Liver (tissue), 10 donors: ENCODE measurements at places on chromosomes 3 and 15. TPM values are rescaled to one million over a fixed set of nuclear protein-coding genes. Genes with fewer than 3 reads are reported as not detected.

GOLGA8G gene
- total RNA-seq, result not detected

- no peaks in the 10 kb centered on the region for H3K36me3 ChIP-seq
- peaks cover 4% of the 10 kb centered on the region for H3K4me1 ChIP-seq
- no peak for DNase-seq
- H3K4me3 ChIP-seq, result no peak overlapping the region
Measured at GRCh38 chr3:197006860-197007259, 22.8 kb downstream of the MELTF start.

CLDN16 gene
- total RNA-seq, result 0.75 TPM

GRCh38 chr3:36362973-36363372 is 17.3 kb upstream of the STAC start:
- H3K36me3 ChIP-seq, result no peaks in the 10 kb centered on the region
- no peaks in the 10 kb centered on the region for H3K4me1 ChIP-seq
- DNase-seq, result no peak
- H3K27ac ChIP-seq, result no peak overlapping the region
- H3K27me3 ChIP-seq, result no peaks in the 10 kb centered on the region
- H3K4me3 ChIP-seq, result no peak overlapping the region

GRCh38 chr3:170040418-170040817 is 2.6 kb downstream of the GPR160 start:
- no peak overlapping the region for H3K27ac ChIP-seq
- no peak for DNase-seq
- peaks cover 5% of the 10 kb centered on the region for H3K4me1 ChIP-seq
- H3K36me3 ChIP-seq, result no peaks in the 10 kb centered on the region
- H3K4me3 ChIP-seq, result no peak overlapping the region
- H3K27me3 ChIP-seq, result no peaks in the 10 kb centered on the region

GRCh38 chr15:49815950-49816349 is 195.1 kb downstream of the DTWD1 start:
- H3K4me3 ChIP-seq, result no peak overlapping the region
- DNase-seq, result no peak
- H3K36me3 ChIP-seq, result no peaks in the 10 kb centered on the region
- no peak overlapping the region for H3K27ac ChIP-seq
- H3K4me1 ChIP-seq, result no peaks in the 10 kb centered on the region
- no peaks in the 10 kb centered on the region for H3K27me3 ChIP-seq

SH2D7 gene
- total RNA-seq, result not detected

GPR27 gene
- 0.65 TPM for total RNA-seq

DNA sequence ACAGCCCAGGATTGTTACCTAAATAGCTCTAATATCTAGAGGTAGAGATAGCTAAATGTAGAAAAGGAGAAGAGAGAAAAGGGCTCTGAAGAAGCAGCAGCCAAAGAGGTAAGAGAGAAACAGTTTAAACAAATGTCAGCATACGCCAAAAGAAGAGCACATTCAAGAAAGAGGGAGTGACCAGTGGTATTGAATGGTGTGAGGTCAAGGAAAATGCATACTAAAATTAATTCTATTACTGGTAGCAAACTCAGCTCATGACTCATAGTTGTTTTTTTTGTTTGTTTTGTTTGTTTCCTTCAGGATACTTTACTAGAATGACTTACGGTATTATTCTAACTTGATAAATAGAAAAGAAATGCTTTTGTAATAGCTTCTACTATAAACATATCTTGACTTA is 86.5 kb upstream of the FXR1 start:
- no peak overlapping the region for H3K27ac ChIP-seq
- DNase-seq, result no peak
- H3K27me3 ChIP-seq, result no peaks in the 10 kb centered on the region
- no peaks in the 10 kb centered on the region for H3K36me3 ChIP-seq

C3orf49 gene
- not detected for total RNA-seq

DNA sequence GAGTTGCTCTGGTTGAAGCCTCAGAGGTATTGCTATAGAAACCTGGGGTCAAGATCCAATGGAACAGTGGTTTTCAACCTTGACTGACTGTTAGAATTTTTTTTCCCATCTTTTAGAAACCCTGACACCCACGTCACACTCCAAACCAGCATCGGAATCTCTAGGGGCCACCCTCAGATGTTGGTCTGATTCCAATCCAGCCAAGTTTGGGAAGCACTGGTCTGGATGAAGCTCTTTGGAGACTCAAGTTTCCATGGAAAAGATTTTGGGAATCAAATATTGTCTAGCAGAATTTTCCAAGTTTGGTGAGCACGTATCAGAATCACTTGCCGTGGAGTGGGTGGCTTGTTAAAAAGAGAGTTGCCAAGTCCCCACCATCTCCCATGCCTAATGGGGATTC is 103.8 kb downstream of the THSD4 start:
- H3K4me3 ChIP-seq, result no peak overlapping the region
- H3K27me3 ChIP-seq, result no peaks in the 10 kb centered on the region
- peaks cover 14% of the 10 kb centered on the region for H3K4me1 ChIP-seq
- H3K36me3 ChIP-seq, result no peaks in the 10 kb centered on the region
- DNase-seq, result no peak

TMEM212 gene
- total RNA-seq, result not detected

COMMD4 gene
- 28.3 TPM for total RNA-seq

- H3K4me3 ChIP-seq, result no peak overlapping the region
- H3K36me3 ChIP-seq, result no peaks in the 10 kb centered on the region
- H3K27ac ChIP-seq, result no peak overlapping the region
- DNase-seq, result no peak
- no peaks in the 10 kb centered on the region for H3K27me3 ChIP-seq
- peaks cover 7% of the 10 kb centered on the region for H3K4me1 ChIP-seq
Measured at GRCh38 chr3:52528586-52529375, 4.9 kb downstream of the NT5DC2 start.

RPL32 gene
- 1,124 TPM for total RNA-seq

- no peaks in the 10 kb centered on the region for H3K4me1 ChIP-seq
- H3K27ac ChIP-seq, result no peak overlapping the region
- H3K27me3 ChIP-seq, result no peaks in the 10 kb centered on the region
- H3K36me3 ChIP-seq, result no peaks in the 10 kb centered on the region
- DNase-seq, result no peak
Measured at GRCh38 chr3:53202331-53203015, 41.5 kb downstream of the PRKCD start.

DNA sequence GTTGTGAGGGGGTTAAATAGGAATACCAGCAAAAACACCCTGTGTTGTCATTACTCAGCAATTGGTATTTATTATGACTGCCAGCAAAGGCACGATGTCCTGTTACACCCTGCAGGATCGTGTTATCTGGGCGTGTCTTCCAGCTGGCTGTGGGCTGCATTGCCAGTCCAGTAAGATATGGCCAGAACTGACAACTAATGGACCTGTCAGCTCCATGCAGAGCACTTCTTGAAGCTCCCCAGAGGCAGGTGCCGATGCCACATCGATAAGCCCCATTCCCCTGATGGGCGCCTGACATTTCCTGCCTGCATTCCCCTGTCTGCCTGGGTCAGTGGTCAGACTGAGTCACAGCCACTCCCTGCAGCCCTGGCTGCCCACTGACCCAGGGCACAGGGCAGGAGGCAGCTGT is 79.7 kb upstream of the RASGRF1 start:
- no peaks in the 10 kb centered on the region for H3K36me3 ChIP-seq
- no peaks in the 10 kb centered on the region for H3K27me3 ChIP-seq
- no peak overlapping the region for H3K4me3 ChIP-seq
- H3K27ac ChIP-seq, result no peak overlapping the region

DNA sequence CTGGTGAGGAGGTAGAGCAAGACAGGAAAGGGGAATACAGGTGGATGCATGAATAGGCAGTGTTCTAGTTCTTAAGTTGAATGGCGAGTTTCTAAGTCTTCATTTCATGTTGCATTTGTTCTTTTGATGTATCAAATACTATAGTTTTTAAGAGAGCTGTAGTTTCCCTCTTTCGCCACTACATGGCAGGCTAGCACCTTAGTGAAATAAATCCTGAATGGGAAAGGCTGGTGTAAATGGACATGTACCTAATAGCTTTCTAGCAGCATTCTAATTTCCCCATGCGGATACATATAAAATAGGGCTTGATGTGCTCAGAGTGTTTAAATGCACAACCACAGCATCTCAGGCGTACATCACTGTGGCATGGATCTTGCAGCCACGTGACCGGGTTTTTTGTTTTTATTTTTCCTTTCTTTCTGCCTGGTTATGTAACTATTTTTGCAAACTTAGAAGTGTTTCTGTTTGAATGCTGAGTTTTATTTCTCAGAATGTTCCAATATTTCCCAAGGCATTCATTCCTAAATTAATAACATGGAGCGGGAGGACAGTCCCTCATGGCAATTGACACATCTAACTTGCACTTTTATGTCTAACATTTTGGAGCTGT is 23.5 kb upstream of the CLN6 start:
- H3K27me3 ChIP-seq, result no peaks in the 10 kb centered on the region
- no peaks in the 10 kb centered on the region for H3K4me1 ChIP-seq
- no peak overlapping the region for H3K4me3 ChIP-seq
- no peaks in the 10 kb centered on the region for H3K36me3 ChIP-seq

DNA sequence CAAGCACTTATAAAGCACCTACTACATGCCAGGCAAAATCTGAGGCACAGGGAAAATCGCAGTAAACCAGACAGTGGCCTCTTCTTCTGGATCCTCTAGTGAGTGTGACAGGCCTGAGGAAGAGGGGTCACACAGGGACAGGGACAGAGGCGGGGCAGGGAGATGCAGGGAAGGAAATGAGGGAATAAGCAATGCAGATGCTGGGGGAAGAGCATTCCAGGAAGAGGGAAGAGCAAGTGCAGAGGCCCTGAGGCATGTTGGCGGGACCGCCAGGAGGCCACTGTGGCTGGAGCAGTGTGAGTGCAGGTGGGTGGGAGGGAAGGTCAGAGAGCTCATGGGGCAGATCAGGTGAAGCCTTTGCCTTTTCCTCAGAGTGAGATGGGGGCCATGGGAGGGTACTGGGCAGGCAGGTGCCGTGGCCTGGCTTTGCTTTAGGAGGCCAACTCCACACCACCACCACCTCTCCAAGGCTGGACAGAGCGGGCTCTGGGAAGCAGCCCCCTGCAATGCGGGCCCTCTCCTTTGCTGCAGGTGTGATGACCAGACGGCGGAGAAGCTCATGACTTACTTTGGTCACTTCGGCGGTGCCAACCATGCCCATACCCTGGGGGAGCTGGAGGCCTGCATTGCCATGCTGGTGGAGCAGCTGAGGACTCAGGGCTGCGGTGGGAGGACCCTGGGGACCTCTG is 26.8 kb upstream of the GP9 start:
- H3K27me3 ChIP-seq, result no peaks in the 10 kb centered on the region
- DNase-seq, result no peak
- no peaks in the 10 kb centered on the region for H3K36me3 ChIP-seq
- H3K4me1 ChIP-seq, result peaks cover 6% of the 10 kb centered on the region
- no peak overlapping the region for H3K4me3 ChIP-seq

STAB1 gene
- total RNA-seq, result 43.0 TPM

GABRR3 gene
- not detected for total RNA-seq

SYNM gene
- total RNA-seq, result 1.0 TPM

- H3K36me3 ChIP-seq, result no peaks in the 10 kb centered on the region
- H3K4me1 ChIP-seq, result no peaks in the 10 kb centered on the region
- no peak overlapping the region for H3K27ac ChIP-seq
- no peaks in the 10 kb centered on the region for H3K27me3 ChIP-seq
- H3K4me3 ChIP-seq, result no peak overlapping the region
- DNase-seq, result no peak
Measured at GRCh38 chr15:98939311-98940080, 68.1 kb downstream of the PGPEP1L start.

OCA2 gene
- total RNA-seq, result 0.25 TPM

DNA sequence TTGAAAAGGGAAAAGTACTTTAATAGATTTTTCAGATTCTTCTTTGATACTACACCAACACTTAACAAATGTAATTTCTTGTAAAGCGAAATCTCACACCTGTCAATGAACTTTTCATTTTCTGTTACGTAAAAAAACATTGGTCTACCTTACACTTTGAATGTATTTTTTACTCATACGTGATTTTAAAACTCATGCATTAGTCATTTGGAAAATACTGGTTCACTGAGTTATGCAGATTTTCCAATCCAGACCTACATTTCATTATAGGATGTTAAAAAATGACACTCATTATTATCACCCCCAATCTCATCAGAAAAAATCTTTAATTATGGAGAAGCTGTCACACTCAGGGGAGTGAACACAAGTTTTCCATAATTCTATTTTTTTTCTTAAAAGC is 14.7 kb downstream of the VPS39 start:
- peaks cover 24% of the 10 kb centered on the region for H3K36me3 ChIP-seq
- no peaks in the 10 kb centered on the region for H3K4me1 ChIP-seq
- no peak for DNase-seq
- no peak overlapping the region for H3K27ac ChIP-seq
- no peak overlapping the region for H3K4me3 ChIP-seq

GRCh38 chr3:184908859-184909258 is 96.9 kb downstream of the VPS8 start:
- H3K4me1 ChIP-seq, result no peaks in the 10 kb centered on the region
- H3K27ac ChIP-seq, result no peak overlapping the region
- H3K36me3 ChIP-seq, result peaks cover 2% of the 10 kb centered on the region
- no peak overlapping the region for H3K4me3 ChIP-seq
- DNase-seq, result no peak
- no peaks in the 10 kb centered on the region for H3K27me3 ChIP-seq

ACTR8 gene
- total RNA-seq, result 16.7 TPM

ZIC4 gene
- not detected for total RNA-seq

DNA sequence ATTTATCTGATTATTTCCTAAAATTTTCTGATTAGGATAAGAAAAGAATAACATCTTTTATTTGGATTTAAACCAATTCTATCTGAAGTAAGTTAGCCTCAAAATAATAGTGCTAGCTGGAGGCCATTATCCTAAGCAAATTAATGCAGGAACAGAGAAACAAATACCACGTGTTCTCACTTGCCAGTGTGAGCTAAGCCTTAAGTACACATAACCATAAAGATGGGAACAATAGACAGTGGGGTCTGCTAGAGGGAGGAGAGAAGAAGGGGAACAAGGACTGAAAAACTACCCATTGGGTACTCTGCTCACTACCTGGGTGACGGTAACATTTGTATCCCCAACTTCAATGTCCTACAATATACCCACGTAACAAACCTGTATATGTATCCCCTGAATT is 31.3 kb upstream of the LYSMD4 start:
- DNase-seq, result no peak
- H3K36me3 ChIP-seq, result no peaks in the 10 kb centered on the region
- H3K4me1 ChIP-seq, result no peaks in the 10 kb centered on the region
- H3K4me3 ChIP-seq, result no peak overlapping the region
- H3K27me3 ChIP-seq, result no peaks in the 10 kb centered on the region
- H3K27ac ChIP-seq, result no peak overlapping the region

CASR gene
- total RNA-seq, result 0.05 TPM

ANP32A gene
- total RNA-seq, result 45.8 TPM
